H7 (cell line): ENCODE measurements at places on chromosomes 2 and 18. TPM values are rescaled to one million over a fixed set of nuclear protein-coding genes. Genes with fewer than 3 reads are reported as not detected.

The MARCHF4 gene
- total RNA-seq = 0.38 and 0.55 TPM in 2 replicates

The ALK gene
- 0.15 and 0.21 TPM in 2 replicates for total RNA-seq

The UGT1A4 gene
- 0.07 TPM in 1 of 2 replicates, not detected in the other for total RNA-seq

The CLEC4F gene
- total RNA-seq = not detected in 2 replicates
